Activated naive CD4-positive, alpha-beta T cell treated with anti-CD3 and anti-CD28 coated beads, Interleukin-2, amount 50 U/mL, for 72 hours (primary cell): ENCODE measurements at places on chromosomes 4 and X. TPM values are rescaled to one million over a fixed set of nuclear protein-coding genes. Genes with fewer than 3 reads are reported as not detected.

The ODAPH gene
- not detected for total RNA-seq

The MAGEA10 gene
- total RNA-seq: not detected

The XG gene
- 0.51 TPM for total RNA-seq

The NAA11 gene
- not detected for total RNA-seq

The TMPRSS11D gene
- not detected for total RNA-seq

The WAS gene
- 88.9 TPM for total RNA-seq

The KCTD8 gene
- total RNA-seq: not detected

The CENPU gene
- total RNA-seq: 73.8 TPM

The RASL11B gene
- 0.14 TPM for total RNA-seq

The ATP7A gene
- total RNA-seq: 14.7 TPM

The YY2 gene
- total RNA-seq: 0.32 TPM

The DCAF8L2 gene
- not detected for total RNA-seq

The ARHGAP36 gene
- total RNA-seq: not detected

The XK gene
- 0.04 TPM for total RNA-seq

The C4orf36 gene
- total RNA-seq: not detected

The MAP7D3 gene
- total RNA-seq: 14.3 TPM

The CPE gene
- total RNA-seq: not detected

The CSAG2 gene
- total RNA-seq: not detected

The PARM1 gene
- not detected for total RNA-seq

The PQBP1 gene
- total RNA-seq: 77.2 TPM

The NCAPG gene
- 72.2 TPM for total RNA-seq

The L1CAM gene
- 1.8 TPM for total RNA-seq

The EIF4E gene
- total RNA-seq: 91.8 TPM

The NALF2 gene
- total RNA-seq: 0.57 TPM

The PHKA2 gene
- 25.1 TPM for total RNA-seq

The CT55 gene
- not detected for total RNA-seq

The TIMM17B gene
- 61.4 TPM for total RNA-seq

The KLHL15 gene
- 31.6 TPM for total RNA-seq

The AWAT2 gene
- total RNA-seq: not detected

The ETDB gene
- not detected for total RNA-seq

The TCEAL2 gene
- total RNA-seq: not detected

The TMEM31 gene
- total RNA-seq: 0.49 TPM

The USP46 gene
- total RNA-seq: 4.4 TPM

The SMIM10 gene
- 1.5 TPM for total RNA-seq

The CABS1 gene
- total RNA-seq: not detected

The ANKRD50 gene
- 2.4 TPM for total RNA-seq

The ADGRL3 gene
- not detected for total RNA-seq

The BRS3 gene
- not detected for total RNA-seq

The TAF7L gene
- total RNA-seq: 0.11 TPM

The DDIT4L gene
- total RNA-seq: not detected

The KIAA1210 gene
- total RNA-seq: not detected

The PPP1R3F gene
- total RNA-seq: 5.3 TPM

The STK32B gene
- total RNA-seq: not detected

The TLR2 gene
- total RNA-seq: 1.1 TPM

The ATP2B3 gene
- total RNA-seq: not detected

The CCNA2 gene
- total RNA-seq: 105 TPM

The RELL1 gene
- 15.1 TPM for total RNA-seq

The MXRA5 gene
- total RNA-seq: not detected

The HMX1 gene
- total RNA-seq: not detected

The GPR34 gene
- 0.25 TPM for total RNA-seq

The CT47C1 gene
- not detected for total RNA-seq

The VCX3A gene
- not detected for total RNA-seq

The RAB33A gene
- 34.8 TPM for total RNA-seq

The SCOC gene
- 31.4 TPM for total RNA-seq
